ENCODE measurements at places on chromosomes 12 and 14. TPM values are rescaled to one million over a fixed set of nuclear protein-coding genes. Genes with fewer than 3 reads are reported as not detected.

Gene C3AR1
- 0.28 TPM for total RNA-seq

Gene DCAF11
- 47.3 TPM for total RNA-seq

Gene PRPF39
- total RNA-seq, result 30.4 TPM

Gene PRB2
- total RNA-seq, result not detected

Gene TRHDE
- total RNA-seq, result not detected

Gene VDR
- total RNA-seq, result 0.47 TPM

Gene CLEC4A
- total RNA-seq, result 0.09 TPM

Gene REP15
- total RNA-seq, result 1.5 TPM

Gene NKX2-1
- total RNA-seq, result not detected

Gene SOAT2
- not detected for total RNA-seq

Gene MYF6
- not detected for total RNA-seq

Gene DAO
- total RNA-seq, result not detected

Gene CDKN3
- 35.1 TPM for total RNA-seq

Gene RAB15
- total RNA-seq, result 8.8 TPM

Gene AKAP5
- 0.36 TPM for total RNA-seq

Gene C14orf180
- total RNA-seq, result not detected

Gene TSPAN19
- total RNA-seq, result not detected

Gene STAC3
- 0.19 TPM for total RNA-seq

Gene MYF5
- not detected for total RNA-seq

Gene PMCH
- 0.09 TPM for total RNA-seq

Gene STAB2
- under 0.01 TPM for total RNA-seq

Gene CLEC4C
- total RNA-seq, result not detected

Gene B4GALNT1
- 0.18 TPM for total RNA-seq

Gene MANSC1
- 3.5 TPM for total RNA-seq

Gene TMEM121
- total RNA-seq, result 9.9 TPM
